BJ (cell line): ENCODE measurements at places on chromosomes 6 and 20.
A peak's percentile ranks its signal among the peaks of the same experiment; 100 is the strongest.

DNA sequence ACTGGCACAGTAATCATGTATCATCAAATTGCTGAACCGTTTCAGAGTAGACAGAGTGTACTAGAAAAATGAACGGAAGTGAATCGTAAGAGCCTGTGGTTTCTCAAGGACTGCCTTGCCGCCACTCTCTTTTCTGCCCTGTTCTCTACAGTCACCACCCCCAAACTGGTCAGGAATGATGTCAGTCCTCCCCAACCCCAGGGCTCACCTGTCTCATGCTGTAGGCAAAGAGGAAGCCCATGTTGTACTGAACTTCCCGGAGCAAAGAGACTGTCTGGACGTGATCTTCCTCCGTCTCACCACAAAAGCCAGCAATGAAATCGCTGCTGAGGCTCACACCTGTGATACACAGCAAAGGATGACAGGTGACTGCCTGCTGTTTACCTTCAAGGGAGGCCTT is 31.0 kb downstream of the CDK5RAP1 start:
- no peak for DNase-seq

DNA sequence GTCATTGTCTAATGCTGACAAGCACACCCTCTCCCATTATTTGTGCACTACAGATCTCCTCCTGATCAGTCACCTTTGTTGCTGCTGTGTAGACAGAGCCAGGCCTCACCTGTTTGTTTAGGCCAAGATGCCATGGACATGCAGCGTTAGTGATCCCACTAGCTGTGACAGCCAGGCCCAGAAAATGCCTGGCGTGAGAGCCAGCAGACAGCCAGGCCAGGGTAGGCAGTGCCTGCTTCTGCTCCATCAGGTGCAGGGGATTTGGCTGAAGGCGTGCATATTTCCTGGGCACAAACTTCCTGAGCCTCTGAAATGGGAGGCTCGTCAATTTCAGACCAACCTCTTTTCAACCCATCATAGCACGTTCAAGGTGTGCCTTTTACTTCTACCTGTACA is 27.3 kb downstream of the MANBAL start:
- no peak for DNase-seq

- no peak for DNase-seq
Observed at GRCh38 chr20:17493173-17493572, 38.0 kb downstream of the BFSP1 start.

- no peak for DNase-seq
Observed at GRCh38 chr6:90521955-90522354, 64.9 kb downstream of the MAP3K7 start.

GRCh38 chr20:59221049-59221706 is 57.6 kb downstream of the ZNF831 start:
- no peak for DNase-seq

DNA sequence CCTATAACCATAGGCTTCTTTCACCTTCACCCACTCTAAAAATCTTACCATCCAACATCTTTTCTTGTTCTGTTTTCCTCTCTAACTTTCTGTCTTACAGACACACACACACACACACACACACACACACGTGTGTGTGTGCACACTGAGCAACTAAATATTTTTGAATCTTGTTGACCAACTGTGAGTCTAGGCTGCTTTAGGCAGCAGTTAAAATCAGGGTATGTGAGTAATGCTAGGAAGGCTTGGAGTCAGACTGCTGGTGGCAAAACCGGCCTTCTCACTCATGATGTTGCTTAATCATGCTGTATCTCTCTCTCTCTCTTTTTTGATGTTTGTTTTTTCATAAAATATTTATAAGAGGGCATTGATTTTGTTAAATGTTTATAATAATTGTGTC is 103.1 kb upstream of the TBX18 start:
- DNase-seq, result peak; percentile 3

DNA sequence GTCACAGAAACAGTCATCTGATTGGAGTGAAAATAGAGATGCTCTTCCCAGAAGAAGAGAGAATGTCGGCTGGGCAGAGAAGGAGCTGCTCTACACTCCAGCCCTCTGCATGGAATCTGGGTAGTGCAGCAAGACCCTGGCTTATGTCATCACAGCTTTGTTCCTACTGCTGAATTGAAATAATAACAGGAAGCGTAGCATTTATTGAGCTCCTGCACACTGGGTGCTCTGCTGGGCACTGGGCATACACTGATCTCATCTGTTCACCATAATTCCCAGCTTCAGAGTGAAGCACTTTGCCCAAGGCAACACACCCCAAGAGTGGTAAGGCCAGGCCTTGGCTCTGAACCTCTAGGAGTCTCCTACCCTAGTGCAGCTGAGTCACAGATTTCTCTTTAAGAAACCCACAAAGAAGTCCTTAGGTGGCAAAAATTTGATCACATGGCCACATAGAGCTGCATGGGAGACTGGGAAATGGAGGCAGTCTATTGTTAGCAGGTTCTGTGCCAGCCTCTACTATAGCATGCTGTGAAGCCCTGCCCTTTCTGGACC is 3.9 kb upstream of the SDCBP2 start:
- DNase-seq, result no peak

DNA sequence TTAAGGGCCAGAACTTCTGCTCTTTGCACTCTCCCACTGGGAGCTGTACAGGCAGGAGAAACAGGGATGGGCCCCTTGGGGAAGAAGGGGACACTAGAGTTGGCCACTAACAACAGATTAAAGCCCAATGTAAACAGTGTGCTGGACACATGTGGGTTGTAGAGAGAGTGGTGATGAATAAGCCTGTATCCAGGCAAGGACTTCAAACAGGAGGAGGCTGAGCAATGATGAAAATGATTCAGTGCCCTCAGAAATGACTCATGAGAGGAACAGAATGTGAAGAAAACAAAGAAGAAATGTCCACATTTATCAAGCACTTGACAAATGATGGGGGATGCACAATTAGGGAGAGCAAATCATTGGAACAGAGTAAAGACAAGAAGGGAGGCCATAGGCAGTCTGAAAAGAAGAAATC is 242.3 kb downstream of the TBX18 start:
- DNase-seq, result peak; percentile 35

GRCh38 chr20:53517146-53517545 is 76.5 kb downstream of the ZNF217 start:
- no peak for DNase-seq

- no peak for DNase-seq
Observed at GRCh38 chr20:63226042-63226943, 9.4 kb upstream of the BIRC7 start.

GRCh38 chr6:73505142-73505541 is 15.7 kb downstream of the EEF1A1 start:
- DNase-seq, result no peak
